ENCODE measurements at places on chromosomes 4 and X.
A peak's percentile ranks its signal among the peaks of the same experiment; 100 is the strongest.

GRCh38 chr4:182643801-182644682 lies 273.1 kb downstream of the DCTD start:
- no peak for DNase-seq

GRCh38 chr4:114997576-114998247 lies 115.7 kb downstream of the NDST4 start:
- DNase-seq = no peak

- DNase-seq = no peak
Measured at GRCh38 chr4:15793506-15794363, 15.6 kb downstream of the CD38 start.

DNA sequence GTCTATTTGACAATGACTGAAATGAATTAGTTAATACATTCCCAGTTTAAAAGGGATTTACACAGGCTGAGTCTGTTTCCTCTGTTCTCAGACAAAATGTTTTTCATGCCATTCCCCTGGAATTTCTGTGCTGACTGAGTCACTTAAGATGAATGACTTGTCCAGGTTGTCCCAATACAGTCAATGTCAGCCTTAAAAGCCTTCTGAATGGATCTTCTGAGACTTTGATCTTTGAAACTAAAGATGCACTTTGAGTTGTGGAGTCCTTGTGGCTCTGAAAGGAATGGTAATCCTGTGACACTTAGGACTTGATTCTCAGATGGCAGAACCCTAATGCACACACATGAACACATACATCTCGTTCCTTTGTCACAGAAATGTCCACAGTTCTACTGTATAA lies 622.2 kb upstream of the GRID2 start:
- no peak for DNase-seq

- no peak for DNase-seq
Measured at GRCh38 chrX:120120223-120120622, 4.5 kb upstream of the RHOXF1 start.

GRCh38 chrX:107000013-107000515 lies at the start of gene MORC4:
Gene MORC4 (minus strand): TSS chrX:107000212. CDS start chrX:106999969, 243 bp downstream.
- peak; percentile 18 for DNase-seq

DNA sequence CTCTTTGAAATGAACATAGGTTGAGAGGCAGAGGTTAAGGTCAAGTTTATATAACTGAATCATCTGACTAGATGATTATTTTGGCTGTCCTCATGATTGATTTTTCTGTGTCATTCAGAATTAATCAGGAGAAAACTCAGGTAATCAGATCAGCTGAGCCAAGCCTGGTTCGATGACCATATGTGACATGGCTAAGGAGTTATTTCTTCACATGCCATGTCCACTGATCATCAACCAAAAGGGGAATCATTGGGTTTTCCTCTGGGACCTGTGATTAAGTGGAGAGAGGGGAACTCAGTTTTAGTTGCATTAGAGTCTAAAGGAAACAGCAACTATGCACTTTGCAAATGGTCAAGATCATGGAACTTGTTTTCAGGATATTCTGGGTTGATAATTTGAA lies 20.3 kb upstream of the PACRGL start:
- no peak for DNase-seq

GRCh38 chrX:106919932-106920452 lies at the start of gene CLDN2:
Gene CLDN2 (plus strand): TSS chrX:106920402. CDS start chrX:106928229, 7,827 bp downstream.
- DNase-seq = no peak

DNA sequence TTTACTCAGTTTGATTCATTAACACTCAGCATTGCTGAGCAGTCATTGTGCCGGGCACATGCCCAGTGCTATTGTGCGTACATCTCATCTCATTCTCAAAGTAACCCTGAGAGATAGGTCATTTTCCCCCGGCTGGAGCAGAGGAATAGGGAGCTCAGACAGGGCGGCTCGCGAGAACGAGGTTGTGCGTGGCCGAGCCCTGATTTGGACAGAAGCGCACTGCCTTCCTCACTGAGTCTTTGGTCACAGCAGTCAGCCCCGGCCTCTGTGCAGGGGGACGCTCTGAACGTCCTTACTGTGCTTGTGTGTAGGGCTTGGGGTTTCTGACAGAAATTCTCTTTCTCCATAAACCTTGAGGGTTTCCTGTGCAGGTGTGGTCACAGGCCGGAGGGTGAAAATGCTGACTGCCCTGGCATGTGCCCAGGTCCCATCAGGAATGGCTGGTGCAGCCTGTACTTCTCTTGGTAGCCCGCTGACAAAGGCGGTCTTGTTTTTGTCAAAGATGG lies 39.5 kb downstream of the NOP14 start:
- no peak for DNase-seq

DNA sequence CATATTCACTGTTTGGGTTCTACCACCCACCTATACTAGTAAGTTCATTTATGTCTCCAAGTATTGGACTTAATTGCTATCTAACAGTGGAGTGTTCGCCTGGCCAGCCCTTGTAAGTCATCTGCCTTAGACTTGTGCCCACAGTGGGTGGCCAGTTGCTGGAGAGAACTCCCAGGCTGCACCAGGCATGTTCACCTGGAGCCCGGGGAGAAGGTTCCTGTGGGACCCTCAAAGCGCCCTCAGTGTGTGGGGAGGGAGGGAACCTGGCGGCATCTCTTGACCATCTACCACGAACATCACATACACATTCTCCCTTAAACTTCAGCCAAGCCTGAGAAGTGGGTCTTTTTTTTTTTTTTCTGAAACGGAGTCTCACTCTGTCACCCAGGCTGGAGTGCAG lies 138.1 kb downstream of the CPZ start:
- DNase-seq = no peak

GRCh38 chr4:40908297-40908696 lies 158.5 kb downstream of the NSUN7 start:
- no peak for DNase-seq

DNA sequence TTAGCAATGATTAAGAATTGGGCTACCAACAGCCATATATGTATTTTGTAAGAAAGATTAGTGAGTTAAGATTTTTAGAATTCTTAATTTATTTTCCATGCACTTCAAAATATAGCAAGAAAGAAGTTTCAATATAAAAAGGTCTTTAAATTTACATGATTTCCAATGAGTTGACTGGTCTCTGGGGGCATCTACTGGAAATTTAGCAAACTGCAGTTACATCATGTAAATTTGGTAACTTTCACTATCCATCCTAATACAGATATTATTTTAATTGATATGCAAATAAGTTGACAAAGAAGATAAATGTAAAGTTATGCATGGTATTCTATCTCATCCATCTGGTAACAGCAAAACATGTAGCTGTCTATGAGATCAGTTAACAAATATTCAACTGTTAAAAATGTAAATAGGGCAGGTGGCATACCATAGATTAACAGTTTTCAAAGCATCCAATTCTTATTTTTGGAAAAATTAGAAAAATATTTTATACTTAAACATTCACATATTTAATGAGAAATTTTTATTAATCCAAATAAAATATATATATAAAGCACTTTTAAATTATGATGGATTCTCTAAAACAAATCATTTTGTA lies 29.1 kb downstream of the TTC29 start:
- no peak for DNase-seq

- DNase-seq = no peak
Measured at GRCh38 chr4:38016698-38017097, 56.5 kb downstream of the PTTG2 start.

GRCh38 chr4:86279293-86279960 lies 80.4 kb downstream of the MAPK10 start:
- no peak for DNase-seq

GRCh38 chr4:148737061-148737770 lies 295.0 kb upstream of the NR3C2 start:
- DNase-seq = no peak
